RCC 7860 (cell line): ENCODE measurements at places on chromosomes 12 and 14.
A peak's percentile ranks its signal among the peaks of the same experiment; 100 is the strongest.

DNA sequence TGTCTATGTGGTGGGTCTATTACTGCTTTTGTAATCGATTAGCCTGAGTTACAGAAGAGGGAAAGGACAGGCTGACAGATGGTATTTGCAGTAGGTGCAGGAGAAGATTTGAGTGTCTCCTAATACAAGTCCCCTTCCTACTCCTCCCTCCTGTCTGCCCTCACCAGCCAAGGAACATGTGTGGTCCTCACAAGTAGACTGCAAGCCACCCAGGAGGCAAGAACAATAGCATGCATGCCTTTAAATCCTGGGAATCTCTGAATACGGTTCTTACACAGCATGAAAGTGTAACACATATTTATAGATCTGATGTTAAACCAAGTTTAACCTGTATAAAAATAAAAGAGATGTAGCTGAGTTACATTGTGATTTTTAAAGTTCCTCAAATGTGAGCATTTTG lies 117.0 kb downstream of the PTCSC3 start:
- DNase-seq: no peak

DNA sequence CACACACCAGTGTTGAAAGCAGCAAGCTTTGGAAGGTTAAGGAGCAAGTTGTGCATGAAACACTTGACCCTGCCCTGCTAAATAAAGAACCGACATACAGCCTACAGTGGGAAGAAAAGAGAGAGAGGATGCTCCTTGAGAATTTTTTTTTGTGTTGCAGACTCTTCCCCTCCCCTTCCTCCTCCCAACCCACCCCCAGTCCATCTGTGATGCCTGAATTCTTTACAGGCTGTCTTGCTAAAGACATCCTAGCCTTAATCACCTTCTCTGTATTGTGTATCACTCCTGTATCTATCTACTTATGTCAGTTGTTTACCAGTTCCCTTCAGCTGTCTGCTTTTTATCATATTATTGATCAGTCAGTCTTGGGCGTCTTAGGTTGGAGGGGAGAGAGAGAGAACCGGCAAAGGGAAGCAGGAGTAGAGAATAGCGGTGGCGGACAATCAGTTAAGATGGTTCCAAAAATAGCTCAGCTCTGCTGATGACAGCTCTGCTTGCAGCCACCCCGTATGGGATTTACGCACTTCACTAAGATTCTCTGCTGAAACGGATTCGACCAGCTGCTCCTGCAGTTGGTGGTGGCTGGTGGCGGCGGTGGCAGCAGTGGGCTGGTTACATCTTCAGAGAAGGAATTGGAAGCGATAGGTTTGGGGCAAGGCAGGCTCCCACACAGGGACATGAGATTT lies 664.7 kb downstream of the NRXN3 start:
- DNase-seq: no peak

GRCh38 chr14:103136388-103137271 lies 13.4 kb downstream of the TNFAIP2 start:
- DNase-seq: peak; percentile 70

- DNase-seq: peak; percentile 25
Measured at GRCh38 chr12:56836800-56837663, 73.9 kb downstream of the HSD17B6 start.

DNA sequence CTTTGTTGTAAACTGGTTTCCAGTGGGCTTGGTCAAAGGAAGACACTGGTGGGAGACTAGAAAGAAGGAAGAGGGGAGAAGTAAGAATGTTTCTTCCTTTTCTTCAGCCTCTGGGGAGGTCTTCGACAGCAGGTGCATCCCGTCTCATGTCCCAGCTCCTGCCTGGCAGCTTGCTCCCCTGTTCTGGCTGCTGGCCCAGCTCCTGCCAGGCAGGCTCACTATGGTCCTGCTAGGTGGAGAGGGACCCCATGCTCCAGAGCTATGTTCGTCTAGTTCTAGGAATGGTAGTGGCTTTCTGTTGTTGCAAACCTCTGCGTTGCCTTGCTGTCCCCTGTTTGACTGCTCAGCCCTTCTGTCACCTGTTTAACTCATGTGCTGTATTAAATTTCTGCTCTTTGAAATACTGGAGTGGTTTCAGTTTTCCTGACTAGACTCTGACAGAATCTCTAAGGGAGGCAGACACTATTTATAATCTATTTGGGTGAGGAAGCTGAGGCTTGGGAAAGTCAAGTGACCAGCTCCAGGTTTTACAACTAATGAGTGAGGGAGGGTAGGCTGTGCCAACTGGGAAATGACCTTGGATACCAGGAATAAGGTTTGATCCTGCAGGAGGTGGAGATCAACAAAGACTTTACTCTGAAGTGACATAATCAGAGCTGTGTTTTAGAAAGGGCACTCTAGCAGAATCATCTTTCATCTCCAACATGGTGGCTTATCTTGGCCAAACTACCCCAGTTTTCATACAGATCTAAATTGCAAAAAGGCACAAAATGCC lies 94.7 kb upstream of the DDHD1 start:
- DNase-seq: no peak

GRCh38 chr14:51185180-51185579 lies 54.9 kb upstream of the TMX1 start:
- no peak for DNase-seq

DNA sequence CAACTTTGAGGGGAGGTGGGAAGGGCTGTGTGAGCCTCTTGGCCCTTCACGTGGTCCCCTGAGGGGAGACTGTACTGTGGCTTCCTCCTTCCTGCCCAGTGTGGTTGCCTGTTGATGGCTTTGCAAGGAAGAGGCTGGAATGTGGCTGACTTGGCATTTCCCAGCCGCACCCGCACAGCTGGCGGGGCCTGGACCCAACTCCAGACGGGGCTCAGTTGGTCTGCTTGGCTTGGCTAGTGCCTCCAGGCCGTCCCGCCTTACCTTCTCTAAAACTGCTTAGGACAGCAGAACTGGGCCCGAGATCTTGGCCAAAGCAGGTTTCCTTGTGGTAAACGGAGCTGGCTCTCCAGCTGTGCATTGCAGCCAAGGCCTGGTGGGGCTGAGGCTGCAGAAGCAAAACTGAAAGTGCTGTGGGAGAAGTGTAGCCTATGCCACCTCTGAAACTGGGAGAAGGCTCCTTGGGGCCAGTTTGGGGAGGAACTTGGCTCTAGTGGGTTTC lies 139.5 kb downstream of the SMOC1 start:
- DNase-seq: no peak

DNA sequence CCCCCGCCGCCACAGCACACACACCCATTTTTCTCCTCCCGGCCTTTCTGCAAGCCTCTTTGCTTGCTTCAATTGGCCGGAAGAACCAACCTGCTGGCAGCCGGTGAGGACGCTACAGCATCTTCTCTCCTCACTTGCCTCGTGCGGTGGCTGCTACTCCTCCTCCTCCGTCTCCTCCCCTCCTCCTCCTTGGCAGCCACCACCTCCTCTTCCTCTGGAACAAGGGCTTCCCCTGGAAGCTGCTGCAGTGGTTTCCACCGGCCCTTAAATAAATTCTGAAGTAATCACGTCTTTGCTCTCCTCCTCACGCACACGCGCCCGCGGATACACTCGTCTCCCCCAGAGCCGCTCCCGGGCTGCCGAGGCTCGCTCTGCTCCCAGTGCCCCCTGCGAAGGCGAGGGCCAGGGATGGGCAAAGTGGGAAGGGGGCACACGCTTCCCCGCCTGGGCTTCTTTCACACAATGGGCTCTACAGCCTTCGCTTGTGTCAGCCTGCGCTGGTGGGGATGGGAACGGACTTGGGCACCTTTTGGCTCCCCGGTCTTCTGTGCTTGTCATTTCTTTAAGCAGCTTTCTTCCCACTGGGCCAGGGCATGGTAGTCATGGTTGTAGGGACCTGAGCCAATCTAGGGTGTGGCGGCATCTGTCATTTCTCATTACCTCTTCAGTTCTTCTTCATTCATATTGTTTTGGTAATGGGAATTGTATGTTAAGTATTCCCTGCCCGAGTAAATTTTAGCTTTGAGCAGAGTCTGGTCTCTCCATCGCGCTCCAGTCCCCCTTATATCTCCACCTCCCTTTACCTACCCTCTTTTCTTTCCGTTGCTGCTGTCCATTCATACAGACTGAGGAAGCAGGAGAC lies at the start of gene PPFIA2:
PPFIA2 (minus strand) TSS at position 161 of the 862 bp plus-strand sequence.
- peak; percentile 4 for DNase-seq

DNA sequence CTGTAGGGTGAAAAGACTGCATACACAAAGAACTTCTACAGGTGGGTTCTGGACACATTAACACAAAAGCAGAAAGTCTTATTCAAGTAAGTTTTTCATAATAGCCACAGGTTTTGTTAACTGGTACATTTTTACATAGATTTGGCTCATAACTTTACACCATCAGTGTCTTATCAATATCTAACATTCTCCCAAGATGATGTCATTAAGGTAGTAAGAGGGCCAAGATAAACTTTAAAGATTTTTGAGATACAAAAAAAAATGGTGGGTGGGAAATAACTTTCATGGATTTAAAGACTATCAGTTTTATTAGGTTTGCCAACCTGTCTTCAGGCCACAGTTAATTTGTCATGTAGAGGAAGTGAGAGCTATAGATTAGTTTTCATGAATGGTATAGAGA lies 1.7 kb downstream of the SUPT16H start:
- no peak for DNase-seq

DNA sequence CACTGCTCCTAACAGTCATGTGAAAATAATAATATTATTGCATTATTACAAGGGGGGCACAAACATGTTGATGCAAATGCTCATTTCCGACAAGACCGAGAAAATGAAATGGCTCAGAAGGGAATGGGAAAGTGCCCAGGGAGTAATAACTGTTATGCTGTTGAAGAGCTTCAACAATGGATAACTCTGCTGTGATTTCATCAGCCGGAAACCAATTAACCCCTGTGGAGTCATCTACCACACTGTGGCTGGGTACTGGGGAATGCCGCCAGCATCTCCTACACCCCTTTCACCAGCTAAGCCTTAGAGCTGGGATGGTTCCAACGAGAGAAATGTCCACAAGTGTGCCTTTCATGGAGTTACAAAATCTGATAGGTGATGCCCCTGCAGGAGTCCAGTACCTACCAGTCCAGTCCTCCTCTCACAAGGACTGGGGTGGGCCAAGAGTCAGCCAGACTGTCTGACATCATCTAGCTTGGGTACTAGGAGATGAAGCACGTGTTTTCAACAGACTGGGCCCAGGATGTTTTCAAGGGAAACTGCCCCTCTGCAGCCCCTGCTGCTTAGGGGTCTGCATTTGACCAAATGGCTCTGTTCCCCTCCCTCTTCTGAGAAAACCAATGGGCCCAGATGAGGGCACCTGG lies 509.3 kb upstream of the CCDC196 start:
- DNase-seq: peak; percentile 33

DNA sequence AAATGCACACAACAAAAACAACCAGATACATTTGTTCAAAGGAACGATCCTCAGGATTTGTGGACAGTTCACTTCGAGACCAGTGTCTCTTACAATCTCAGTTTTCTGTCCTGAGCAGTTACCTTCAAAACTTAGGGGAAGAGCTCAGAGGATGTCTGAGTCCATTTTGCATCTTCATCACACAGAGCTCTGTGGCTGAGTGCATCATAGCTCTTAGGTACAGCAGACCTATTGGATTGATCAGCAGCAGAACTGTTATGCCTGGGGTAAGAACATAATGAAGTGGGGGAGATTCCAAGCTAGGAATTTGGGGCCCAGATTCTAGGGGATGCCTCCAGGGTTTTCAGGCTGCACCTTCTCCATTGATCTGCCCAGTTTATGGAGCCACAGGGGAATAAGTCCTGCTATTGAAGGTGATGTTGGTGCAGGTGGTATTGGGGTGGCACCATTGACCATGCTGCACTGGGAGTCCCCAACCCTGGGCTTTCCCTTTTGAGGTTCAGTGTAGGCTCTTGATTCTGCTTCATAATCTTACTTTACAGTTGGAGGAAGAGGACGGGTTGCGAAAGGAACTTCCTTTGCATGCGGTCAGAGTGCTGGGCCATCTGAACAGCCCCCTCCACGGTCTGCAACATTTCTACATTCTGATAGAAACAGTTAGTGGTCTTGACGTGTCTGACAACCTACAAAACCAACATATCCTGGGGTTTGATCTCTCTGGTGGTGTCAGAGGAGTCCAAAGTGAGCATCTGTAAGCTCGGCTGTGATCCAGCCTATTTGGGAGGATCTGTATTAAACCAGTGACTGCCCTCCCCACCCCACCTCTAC lies 112.8 kb downstream of the CHST11 start:
- no peak for DNase-seq

- DNase-seq: no peak
Measured at GRCh38 chr12:128459067-128459466, 192.1 kb downstream of the TMEM132C start.

GRCh38 chr12:31278424-31278823 lies 47.5 kb downstream of the SINHCAF start:
- no peak for DNase-seq

- DNase-seq: no peak
Measured at GRCh38 chr12:115700896-115701465, 576.5 kb downstream of the MED13L start.

DNA sequence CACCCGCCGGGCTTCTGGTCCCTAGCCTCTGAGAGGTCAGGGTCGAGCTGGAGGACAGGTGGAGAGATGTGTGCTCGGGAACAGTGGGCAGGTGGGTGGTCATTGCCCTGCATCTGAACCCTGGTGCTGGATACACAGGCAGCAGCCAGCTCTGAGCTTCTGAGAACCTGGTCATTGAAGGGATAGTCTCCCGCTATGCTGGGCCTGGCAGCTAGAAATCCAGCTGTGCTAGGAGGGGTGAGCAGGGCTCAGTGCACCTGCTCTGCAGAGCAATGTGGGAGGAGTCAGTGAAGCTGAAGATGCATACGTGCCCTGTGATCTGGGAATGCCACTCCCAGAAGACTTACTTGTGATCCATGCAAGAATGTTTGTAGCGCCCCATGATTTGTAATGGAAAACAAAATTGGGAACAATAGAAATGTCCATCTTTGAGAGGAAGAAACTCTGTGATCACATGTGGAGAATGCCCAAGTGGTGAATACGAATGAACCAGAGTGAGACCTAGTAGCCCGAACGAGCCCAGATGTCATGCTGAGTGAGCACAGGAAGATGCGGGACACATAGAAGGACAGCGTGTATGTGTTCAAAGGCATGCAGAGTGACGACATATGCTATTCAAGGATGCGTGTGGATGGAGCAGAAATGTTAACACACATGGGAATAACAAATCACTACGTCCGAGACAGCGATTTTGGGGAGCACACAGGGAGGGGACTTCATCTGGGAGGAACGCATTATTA lies 63.4 kb downstream of the AACS start:
- no peak for DNase-seq

DNA sequence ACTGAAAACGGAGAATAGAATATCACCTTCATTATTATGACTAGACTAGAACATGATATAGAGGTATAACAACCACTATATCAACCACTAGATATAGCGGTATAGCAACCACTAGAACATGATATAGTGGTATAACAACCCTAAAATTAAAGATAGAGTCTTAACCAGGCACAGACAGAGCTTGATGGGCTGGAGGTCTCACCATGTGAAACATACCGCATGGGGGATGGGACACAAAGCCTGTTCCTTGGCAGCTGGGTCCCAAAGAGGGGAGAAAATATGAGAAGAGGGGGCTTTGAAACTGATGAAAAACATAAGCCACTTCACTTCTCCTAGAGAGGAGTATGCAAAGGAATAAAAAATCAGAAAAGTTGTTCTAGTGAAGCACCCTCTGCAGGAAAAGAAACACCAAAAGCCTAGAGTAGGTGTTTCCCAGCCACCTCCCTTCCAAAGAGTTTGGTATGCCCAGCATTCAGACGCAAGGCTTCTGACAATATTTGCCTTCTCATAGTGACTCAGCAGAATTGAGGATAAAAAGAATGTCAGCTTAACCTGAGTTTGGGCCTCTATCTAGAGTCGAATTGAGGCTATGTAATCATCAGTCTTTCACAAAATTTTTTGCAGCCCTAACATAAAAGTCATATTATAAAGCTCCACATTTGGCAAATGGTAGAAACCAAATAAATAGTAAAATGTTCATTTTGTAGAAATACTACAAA lies 316.4 kb downstream of the NOVA1 start:
- peak; percentile 29 for DNase-seq

- DNase-seq: no peak
Measured at GRCh38 chr12:64255249-64255648, 33.2 kb upstream of the KICS2 start.
